ENCODE measurements at places on chromosomes 16 and 17.

GRCh38 chr16:56510544-56510943 is 9.3 kb downstream of the BBS2 start:
- no peak for DNase-seq

GRCh38 chr17:42548993-42549755 is 3.5 kb upstream of the HSD17B1 start:
- DNase-seq, result no peak

DNA sequence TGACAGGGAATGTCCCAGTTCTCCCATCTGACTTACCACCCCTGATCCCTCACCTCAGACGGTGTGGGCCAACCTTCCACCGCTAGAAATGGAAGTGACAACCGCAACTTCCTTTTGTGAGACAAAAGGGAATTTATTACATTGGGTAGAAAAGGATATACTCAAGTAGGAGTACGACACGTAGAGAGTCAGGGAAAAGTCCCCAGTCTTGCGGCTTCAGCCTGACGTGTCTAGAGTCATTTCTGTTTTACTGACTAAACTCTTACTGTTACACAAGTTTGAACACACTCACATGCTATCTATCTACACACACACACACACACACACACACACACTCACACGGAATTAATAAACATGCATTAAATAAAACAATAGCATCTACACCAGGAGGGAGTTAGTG is 178.9 kb downstream of the COPRS start:
- DNase-seq, result no peak

GRCh38 chr16:29306943-29307597 is 99.4 kb downstream of the NPIPB11 start:
- no peak for DNase-seq

- DNase-seq, result no peak
Measured at GRCh38 chr17:73335591-73336407, 24.0 kb upstream of the CDC42EP4 start.

- no peak for DNase-seq
Measured at GRCh38 chr17:68359791-68360535, 68.7 kb downstream of the ARSG start.

GRCh38 chr16:24094660-24095059 is 161.5 kb upstream of the CACNG3 start:
- no peak for DNase-seq

DNA sequence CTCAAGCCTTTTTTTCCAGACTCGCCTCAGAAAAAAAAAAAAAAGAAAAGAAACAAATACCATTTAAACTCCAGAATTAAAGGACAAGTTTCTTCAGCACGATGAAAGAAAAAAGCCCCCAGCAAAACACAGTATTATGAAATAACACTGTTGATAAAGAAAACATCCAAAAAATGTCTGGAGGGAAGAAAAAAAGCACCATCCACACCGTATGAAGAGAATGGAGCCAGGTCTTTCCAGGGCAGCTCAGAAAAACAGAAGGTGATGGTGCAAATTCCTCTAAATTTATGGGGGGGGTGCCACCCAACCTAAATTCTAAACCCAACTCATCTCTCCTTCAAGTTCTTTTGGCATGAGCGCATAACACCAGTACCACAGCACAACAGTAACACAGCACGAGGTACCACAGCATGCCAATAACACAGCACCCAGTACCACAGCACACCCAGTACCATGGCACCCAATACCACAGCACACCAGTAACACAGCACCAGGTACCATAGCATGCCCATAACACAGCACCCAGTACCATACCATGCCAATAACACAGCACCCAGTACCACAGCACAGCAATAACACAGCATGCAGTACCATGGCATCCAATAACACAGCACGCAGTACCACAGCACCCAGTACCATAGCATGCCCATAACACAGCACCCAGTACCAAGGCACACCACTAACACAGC is 19.0 kb downstream of the AXIN1 start:
- no peak for DNase-seq

- DNase-seq, result no peak
Measured at GRCh38 chr17:951325-952132, 28.0 kb downstream of the NXN start.

DNA sequence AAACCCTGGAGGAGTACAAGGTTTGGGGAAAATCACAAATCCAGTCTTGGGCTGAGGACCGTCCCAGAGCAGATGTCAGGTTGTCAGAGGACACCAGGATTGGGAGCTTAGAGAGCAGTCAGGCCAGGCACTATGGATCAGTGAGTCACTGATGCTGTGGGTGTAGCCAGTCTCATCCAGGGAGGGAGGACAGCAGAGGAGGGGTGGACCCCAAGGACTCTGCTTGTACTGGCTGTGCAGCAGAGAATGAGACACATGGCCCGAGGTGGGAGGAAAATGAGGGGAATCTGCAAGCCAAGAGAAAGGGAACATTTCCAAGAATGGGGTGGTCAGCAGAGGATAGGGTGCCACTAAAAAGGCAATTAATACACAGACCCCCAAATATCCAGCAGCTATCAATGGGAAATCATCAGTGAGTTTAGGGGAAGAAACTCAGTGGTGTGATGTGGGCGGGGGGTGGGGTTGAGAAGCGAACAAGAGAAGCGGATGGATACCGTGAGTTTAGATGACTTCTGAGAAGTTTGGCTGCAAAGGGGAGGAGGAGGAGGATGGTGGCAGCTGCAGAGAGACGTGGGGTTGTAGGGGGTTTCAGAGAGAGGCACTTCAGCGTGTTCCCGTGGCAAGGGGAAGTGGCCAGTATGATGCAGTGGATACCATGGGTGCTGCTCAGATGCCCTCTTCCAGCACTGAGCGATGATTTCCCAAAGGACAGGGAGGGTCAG is 43.9 kb downstream of the ARHGAP27 start:
- DNase-seq, result no peak

DNA sequence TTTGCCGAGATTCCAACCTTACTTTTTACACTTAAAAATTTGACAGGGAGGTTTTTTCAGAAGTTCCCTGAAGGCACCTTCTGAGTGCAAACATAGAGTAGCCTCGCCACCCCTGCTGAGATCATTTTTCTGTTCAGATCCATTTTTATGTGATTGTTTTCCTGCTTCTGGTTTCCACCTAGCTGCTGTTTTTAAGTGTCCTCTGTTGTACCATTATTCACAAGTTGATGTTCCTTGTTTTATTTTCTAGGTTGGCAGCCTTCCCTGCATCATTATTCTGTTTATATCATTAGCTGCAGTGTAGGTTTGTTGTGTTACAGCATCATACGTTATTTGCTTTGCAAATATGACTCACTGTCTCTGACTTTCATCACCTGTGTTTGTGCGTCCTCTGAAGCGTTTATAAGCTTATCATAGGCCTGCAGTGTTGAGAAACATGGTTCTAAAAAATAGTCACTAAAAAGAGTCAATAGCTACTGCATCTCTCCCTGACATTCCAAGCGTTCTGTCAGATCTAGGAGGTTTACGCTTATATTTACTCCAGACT is 116.9 kb upstream of the CLEC3A start:
- no peak for DNase-seq

DNA sequence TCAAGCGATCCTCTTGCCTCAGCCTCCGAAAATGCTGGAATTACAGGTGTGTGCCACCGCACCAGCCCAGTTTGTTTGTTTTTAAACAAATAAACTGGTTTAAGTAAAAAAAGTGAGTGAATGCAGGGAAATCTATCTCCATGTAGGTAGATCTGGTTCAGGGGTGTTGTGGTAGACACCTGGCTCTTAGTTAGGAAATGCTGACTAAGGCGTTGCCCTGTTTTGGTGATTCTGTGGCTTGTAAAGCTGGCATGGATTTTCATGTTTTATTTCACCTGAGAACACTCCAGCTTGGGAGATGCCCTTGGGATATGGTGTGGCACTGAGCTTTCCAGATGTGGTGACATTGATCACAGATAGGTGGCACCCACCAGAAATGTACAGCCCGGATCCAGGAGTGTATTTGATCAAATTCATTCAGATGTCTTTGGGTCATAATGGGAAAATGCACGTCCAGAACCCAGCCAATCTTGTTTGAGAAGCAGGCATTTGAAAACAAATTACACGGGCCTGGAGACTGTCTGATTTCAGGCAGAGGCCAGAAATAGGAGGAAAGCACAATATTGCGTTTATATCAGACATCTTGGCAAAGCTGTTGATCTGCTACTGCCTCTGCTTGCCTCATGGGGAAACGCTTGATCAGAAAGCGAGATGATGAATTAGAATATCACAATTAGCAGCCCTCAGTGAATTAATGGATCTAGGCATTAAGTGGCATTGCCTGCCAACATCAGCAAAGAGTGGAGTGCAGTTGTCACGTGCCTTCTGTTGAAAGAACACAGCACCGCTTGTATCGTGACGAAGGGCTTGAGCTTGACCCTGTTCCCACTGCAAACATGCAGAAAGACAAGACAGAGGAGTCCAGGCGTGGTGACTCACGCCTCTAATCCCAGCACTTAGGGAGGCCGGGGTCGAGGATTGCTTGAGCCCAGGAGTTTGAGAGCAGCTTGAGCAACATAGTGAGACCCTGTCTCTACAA is 7.3 kb upstream of the IL34 start:
- DNase-seq, result no peak

- no peak for DNase-seq
Measured at GRCh38 chr17:45977976-45978626, 20.9 kb upstream of the STH start.

- DNase-seq, result no peak
Measured at GRCh38 chr16:29900102-29900887, at the start of gene ASPHD1. TSS of gene ASPHD1 (plus strand) at chr16:29900488. CDS start at chr16:29900972, 484 bp downstream.

DNA sequence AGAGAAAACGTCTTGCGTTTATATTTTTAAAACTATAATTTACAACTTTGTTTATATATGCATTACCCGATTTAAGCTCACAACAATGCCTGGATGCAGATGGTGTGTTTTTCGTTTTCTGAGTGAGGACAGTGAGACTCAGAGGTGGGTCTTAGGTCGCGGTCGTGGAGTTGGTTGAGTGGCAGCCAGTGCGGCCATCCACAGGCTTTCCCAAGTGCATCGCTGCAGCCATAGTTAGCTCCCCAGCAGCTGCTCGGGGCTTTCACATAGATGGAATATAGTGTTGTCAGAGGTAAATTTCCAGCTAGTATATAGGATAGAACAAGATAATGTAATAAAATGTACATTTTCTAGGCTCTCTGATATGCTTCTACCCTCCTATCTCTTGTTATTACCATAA is 417.8 kb downstream of the CDH13 start:
- DNase-seq, result no peak

GRCh38 chr17:76940738-76941350 is 72.6 kb downstream of the MGAT5B start:
- no peak for DNase-seq

DNA sequence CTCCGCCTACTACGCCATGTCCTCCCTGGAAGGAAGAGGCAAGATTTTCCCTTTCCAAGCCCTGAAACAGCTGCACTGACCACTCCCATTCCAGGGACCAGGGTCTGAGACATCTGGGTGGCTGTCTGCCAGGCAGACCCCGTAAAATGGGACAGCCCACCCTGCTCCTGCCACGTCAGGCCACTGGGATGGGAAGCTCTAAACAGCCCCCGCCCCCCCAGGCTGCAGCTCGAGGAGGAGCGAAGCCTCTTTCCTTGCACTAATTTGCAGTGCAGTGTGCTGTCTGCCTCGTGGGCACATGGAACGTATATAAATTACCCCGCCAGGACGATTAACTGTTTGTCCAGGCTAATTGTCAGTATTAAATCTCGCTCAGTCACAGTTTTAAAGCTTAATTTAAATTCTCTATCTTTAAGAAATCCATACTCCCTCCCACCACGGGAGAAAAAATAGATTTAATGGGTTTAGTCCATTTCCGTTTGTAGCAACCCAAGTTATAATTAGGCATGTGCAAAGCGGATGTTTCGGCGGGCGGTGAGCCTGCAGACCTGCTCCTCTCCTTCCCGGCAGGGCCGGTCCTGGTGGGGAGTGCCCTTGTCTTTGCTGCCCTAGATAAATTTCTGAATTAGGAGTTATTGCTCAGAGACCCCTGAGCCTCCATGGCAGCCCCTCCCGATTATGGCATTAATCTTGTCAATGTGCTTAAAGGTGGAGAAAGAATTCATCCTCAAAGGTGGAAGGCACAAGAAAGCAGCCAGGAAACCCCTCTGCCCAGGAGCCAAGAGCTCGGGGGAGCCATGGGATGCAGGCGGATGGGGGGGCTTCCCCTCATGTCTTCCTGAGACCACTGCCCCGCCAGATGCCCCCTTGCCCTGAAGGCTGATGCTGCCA is 268.0 kb upstream of the TNRC6C start:
- no peak for DNase-seq

GRCh38 chr17:19744922-19745757 is 3.0 kb downstream of the ALDH3A1 start:
- DNase-seq, result peak; percentile 94

GRCh38 chr17:58082870-58083490 is at the start of gene DYNLL2:
TSS of gene DYNLL2 (plus strand) at chr17:58083419. CDS start at chr17:58087091, 3,672 bp downstream.
- DNase-seq, result peak; percentile 66

DNA sequence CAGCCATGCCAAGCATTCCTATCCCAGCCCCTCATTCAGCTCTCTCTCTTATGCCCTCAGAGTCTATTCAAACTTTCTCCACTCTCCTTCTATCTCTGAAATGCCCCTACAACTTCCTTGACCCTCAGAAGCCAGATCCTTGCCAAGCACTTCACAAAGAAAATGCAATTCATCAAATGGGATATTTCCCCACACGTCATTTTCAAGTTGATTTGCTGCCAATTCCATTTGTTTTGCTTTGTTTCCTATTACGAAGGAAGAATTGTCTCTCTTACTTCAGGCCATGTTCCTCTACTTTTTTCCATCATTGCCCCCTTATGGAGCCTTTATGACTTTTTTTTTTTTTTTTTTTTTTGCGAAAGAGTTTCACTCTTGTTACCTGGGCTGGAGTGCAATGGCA is 9.2 kb upstream of the ALOX12 start:
- DNase-seq, result no peak

GRCh38 chr17:45793999-45794540 is 9.9 kb downstream of the CRHR1 start:
- no peak for DNase-seq

DNA sequence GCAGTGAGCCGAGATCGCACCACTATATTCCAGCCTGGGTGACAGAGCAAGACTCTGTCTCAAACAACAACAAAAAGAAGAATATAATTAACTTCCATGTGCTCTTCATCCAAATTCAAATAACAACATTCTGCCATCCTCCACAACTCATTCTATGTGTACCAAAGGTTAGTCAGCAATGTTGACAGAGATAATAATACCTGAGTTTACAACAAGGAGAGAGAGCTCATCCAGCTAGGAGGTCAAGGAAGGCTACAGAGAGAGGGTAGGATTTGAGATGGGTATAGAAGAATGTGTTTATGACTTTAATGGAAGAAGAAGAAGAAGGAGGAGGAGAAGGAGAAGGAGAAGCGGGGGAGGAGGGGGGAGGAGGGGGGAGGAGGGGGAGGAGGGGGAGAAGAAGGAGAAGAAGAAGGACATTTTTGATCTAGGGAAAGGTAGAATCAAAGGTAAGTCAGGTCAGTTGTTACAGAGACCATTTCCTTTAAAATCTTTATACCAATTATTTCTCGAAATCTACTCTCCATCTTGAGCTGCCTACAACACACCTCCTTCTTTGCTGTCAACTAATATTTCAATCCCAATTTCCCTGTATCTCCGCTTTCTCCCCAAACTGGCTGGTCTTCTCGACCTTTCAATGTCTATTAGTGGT is 10.1 kb upstream of the HSF5 start:
- no peak for DNase-seq

- DNase-seq, result no peak
Measured at GRCh38 chr16:54996186-54996585, 65.5 kb downstream of the IRX5 start.
